ENCODE measurements at places on chromosomes 2 and 18.

DNA sequence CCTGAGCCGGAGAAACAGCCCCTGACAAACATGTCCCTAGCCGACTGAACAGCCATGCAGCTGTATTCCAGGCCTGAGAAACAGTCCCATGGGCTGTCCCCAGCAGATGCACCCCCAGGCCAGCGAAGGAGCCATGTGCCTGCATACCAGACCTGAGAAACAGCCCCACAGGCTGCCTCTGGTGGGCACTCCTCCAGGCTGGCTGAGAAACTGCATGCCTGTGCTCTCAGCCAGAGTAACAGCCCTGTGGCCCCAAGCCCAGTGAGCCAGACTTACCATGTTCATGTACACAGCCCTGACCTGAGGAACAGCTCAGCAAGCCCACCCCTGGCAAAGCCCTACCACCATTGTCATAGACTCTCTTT lies 24.8 kb downstream of the BOLL start:
- no peak for DNase-seq

- DNase-seq = no peak
These were observed 8.1 kb downstream of the ASB3 start for GRCh38 chr2:53778536-53779162.

- no peak for DNase-seq
These were observed 299.2 kb upstream of the ZSWIM2 start for GRCh38 chr2:187148059-187148714.

DNA sequence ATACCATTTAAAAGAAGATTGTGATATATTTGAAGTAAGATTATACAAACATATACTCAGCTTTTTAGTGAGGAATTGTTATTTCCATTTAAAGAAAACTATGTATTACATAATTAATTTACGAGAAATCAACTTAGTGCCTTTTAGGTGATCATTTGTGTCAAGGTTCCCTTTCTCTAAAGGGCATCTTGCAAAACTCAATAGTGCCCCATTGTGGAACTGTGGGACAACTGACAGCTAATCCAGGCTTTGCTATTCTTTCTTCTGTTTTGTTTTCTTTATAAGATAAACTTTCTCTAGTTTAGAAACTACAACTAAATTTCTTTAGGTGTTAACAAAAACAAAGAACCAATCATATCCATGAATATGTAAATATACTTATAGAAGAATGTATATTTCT lies 24.3 kb upstream of the VIT start:
- no peak for DNase-seq

GRCh38 chr2:58939388-58939787 lies 698.3 kb upstream of the FANCL start:
- DNase-seq = no peak

DNA sequence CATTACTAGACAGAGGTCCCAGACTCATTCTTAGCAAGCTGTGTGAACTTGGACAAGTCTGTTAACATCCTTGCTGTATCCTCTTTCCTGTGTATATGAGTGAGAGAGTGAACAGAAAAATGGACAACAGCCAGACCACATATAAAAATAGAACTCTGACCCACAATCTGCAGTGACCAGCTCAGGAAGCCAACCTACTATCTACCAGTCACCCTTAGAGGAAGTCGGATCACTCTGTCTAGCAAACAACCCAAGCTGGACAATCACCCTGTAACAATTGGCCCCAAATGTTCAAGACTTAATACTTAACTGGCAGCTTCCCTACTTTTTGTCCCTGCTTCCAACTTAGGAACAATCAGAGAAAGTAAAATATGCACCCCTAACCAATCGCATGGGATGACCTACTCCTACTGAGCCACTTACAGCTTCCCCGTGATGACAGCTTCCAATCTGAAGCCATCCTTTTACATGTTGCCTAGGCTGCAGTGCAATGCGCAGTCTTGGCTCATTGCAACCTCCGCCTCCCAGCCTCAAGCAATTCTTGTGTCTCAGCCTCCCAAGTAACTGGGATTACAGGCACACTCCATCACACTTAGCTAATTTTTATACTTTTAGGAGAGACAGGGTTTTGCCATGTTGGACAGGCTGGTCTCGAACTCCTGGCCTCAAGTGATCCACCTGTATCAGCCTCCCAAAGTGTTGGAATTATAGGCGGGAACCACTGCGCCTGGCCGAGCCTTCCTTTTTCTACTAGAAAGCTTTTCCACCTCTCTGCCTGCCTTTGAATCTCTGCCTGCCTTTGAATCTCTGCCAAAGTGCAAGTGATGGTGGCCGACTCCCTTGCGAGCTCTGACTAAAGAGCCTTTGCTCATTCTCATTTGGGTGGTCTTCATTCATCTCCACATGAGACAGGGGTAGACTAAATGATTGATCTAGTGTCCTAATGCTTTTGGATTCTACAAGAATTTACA lies 158.3 kb upstream of the NDUFV2 start:
- no peak for DNase-seq

- no peak for DNase-seq
These were observed 182.0 kb downstream of the TCF4 start for GRCh38 chr18:55405893-55406406.

DNA sequence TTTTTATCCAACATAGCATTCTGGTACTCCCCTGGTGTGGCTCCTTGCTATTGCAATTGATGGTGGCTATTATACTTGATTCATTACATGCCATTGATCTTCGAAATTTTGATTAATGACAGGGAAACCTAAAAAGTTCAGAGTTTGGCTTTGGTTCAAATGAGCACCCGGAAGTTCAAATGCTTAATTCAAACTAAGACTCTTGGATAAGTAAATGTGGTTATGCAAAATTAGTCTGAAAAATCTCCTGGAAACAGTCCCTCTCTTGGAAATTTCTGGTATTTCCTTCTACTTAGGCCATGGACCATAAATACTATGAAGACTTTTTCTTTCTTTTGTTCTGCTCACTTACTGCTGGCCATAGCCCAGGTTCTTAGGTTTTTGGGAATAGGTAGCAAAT lies 65.3 kb upstream of the SMIM21 start:
- DNase-seq = no peak

DNA sequence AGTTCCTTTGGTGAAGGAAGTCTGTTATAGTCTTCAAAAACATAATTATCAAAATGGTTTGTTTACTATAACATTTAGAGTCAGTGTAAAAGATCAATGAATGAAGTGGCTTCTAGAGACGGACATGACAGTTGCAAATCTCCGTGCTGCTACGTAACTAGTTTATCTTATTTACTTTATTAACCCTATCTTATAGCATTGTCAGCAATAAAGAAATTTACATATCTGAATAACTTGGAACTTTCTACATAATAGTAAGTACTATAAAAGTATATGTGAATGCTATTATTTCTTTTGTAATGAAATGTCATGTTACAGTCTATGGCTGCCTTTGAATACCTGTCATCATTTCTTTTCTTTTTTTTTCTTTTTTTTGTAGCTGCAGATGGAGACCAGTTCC lies 246.8 kb downstream of the PTH2R start:
- DNase-seq = no peak

- no peak for DNase-seq
These were observed 533.1 kb downstream of the RNF144A start for GRCh38 chr2:7450188-7450832.

GRCh38 chr2:29397039-29397438 lies 281.8 kb downstream of the CLIP4 start:
- no peak for DNase-seq

DNA sequence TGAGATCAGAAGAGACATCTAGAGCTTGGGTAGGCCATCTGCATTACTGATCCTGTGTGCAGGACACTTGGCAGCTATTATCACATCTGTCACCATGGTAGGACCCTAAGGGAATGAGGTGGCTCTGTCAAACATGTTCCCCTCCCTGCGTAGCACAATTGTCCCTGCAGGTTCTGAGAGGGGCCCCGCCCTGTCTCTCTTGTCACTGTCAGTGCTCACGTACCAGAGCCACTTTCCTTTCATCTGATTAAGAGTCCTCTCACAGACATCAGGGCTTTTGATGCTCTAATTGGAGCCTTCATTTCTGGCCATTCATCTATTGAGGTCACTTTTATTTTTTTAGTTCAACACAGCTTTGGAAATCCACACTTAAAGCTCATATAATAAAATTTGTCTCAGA lies 38.5 kb downstream of the NEB start:
- DNase-seq = no peak

GRCh38 chr2:52882974-52883373 lies 884.6 kb upstream of the CHAC2 start:
- DNase-seq = no peak

DNA sequence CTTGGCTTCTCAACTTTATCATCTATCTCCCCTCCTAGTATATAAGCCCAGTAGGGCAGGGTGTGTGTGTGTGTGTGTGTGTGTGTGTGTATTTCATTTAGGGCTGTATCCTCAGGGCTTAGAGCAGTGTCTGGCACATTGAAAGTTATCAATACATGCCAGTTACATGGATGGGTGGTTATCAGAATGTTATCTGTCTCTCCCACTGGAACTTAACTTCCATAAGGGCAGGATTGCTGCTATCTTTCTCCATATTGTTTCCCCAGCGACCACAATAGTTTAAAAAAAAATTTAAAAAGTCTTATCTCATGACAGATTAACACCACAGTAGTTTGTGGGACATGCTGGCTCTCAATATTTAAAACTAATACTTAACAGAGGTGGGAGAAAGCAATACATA lies 488.9 kb downstream of the PLCL1 start:
- DNase-seq = no peak

DNA sequence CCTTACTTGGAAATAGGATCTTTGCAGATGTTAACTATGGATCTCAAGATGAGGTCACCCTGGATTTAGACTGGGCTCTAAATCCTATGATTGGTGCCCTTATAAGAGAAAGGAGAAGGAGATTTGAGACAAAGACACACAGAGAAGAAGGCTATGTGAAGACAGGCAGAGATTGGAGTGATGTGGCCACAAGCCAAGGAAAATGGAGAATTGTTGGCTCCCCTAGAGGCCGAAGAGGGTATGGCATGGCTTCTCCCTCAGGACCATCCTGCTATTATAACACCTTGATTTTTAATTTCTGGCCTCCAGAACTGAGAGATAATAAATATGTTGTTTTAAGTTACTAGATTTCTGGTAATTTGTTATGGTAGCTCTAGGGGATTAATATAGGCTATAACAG lies 7.6 kb downstream of the CYBRD1 start:
- DNase-seq = no peak

GRCh38 chr18:8706791-8707555 lies 1.6 kb downstream of the MTCL1 start:
- DNase-seq = no peak

Data from stimulated activated CD8-positive, alpha-beta memory T cell treated with anti-CD3 and anti-CD28 coated beads, Interleukin-7, amount 100 ng/mL, for 1 hour (primary cell).